T1000 (cell line): ENCODE measurements at places on chromosomes 12 and 14.

DNA sequence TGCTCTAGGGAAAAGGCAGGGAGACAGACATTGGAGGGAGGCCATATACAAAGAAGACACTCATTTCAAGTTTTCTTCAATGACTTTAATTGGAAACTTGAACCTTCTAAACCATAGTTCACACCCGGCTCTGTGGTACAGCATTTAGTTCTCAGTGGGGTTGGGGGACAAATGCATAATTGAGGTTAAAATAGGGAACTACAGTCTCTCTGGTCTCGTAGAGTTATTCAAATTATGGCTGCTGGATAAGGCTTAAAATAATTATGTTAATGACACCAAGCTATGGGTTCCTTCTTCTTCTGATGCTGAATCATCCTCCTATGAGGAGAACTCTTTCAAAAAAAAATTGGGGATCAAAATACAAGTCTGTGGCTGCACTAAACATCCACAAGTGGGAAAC lies 3.8 kb upstream of the RPAP3 start:
- no peak for DNase-seq

DNA sequence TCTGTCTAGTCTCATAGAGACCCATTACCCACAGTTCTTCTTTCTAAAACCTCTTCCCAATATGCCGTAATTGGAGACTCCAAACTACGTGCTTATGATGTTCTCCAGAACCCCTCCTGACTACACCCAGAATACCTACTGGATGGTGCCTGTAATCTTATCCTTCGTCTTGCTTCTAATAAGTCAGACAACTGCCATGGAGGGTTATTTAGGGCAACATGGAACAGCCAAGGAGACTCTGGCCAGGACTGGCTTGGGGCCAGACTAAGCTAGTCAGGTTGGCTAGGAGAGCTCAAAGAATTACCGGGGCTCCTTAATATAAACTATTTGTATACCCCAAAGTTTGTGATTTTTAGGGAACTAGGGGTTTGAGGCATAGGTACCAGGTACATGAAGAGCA lies 6.8 kb downstream of the PFKM start:
- no peak for DNase-seq

- DNase-seq = no peak
These were observed 1.8 kb upstream of the TMPRSS12 start for GRCh38 chr12:50840809-50841487.

- no peak for DNase-seq
These were observed 59.2 kb downstream of the BICDL1 start for GRCh38 chr12:120048263-120048662.

DNA sequence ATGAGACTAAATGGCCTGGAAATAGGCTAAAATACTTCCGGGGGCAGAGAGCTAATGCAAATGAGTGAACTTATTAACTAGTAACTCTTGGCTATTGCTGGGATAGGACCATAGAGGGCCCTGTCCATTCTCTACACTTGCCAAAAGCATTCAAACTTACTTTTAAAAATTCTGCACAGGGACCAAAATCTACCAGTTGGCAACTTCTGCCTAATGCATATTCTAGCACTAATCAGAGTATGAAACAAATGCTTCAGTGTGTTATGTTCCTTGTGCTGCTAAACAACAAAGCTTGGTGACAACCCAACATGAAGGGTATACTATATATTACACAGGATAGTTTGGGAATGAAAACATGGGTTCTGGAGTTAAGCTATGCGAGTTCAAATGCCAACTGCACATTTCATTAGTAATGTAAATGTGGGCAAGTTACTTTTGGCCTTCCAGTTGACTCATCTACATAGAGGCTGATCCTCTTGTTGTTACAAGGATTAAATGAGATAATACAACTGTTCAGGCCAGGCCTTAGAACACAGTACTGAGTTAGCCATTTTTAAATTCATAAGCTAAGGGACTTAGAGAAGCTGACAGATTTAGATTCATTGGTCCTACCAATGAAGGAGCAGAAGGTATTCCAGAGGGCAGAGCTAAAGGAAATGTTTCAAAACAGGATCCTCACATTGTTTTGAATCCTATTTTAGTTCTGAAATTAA lies 32.4 kb downstream of the HIGD1C start:
- no peak for DNase-seq

DNA sequence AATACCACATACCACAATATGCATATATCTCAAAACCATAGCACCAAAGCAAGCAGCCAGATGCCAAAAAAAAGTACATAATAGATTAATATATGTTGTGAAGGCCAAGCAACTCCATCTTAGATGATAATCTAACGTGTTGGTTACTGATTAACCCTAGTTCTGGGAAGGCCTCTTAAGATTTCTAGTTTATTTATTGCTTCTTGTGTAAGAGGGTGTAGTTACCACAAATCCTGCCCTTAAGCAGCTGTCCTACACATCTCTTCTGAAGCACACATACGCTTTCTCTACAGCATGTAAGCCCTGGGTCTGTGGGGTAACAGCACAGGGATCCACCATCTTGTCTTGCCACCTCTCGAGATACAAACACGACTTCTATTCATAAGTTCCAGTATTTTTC lies 236.8 kb upstream of the AVPR1A start:
- DNase-seq = no peak

DNA sequence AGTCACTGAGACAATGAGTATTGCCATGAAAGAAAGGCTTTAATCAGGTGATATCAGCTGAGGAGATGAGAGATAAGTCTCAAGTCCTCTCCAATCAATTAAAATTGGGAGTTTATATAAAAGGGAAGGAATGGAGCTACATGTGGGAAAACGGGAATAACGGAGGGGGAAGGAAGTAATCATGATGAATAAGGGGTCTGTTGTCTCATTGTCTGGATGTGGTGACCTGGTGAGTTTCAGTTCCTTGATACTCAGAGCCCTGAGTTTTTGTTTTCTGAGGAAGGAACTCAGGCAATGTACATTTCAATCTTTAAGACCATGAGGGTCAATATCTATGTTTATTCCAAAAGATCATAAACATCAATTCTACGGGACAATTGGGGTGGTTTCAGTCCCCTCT lies 198.8 kb downstream of the KITLG start:
- DNase-seq = no peak
